ENCODE measurements at places on chromosomes 4 and X.

- DNase-seq: no peak
Measured at GRCh38 chrX:50814701-50815100, 707 bp upstream of the SHROOM4 start.

- DNase-seq: no peak
Measured at GRCh38 chrX:148133105-148133725, 152.1 kb downstream of the FMR1NB start.

DNA sequence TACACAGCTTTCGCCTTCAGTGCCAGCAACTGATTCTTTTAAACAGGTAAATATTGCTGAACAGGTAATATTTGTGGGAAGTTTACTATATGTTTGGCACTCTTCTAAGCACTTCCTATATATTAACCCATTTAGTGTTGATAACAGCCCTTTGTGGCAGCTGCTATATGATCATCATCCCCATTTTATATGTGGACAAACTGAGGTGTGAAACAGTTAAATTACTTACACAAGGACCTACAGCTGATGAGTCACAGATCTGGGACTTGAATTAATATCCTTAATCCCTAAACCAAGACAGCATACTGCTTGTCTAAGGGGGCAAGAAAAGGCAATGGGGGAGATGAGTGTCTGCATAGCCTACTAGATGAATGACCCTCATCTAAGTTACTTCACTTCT is 2.9 kb downstream of the SMIM20 start:
- no peak for DNase-seq

GRCh38 chr4:127284236-127284635 is 348.5 kb upstream of the INTU start:
- no peak for DNase-seq

DNA sequence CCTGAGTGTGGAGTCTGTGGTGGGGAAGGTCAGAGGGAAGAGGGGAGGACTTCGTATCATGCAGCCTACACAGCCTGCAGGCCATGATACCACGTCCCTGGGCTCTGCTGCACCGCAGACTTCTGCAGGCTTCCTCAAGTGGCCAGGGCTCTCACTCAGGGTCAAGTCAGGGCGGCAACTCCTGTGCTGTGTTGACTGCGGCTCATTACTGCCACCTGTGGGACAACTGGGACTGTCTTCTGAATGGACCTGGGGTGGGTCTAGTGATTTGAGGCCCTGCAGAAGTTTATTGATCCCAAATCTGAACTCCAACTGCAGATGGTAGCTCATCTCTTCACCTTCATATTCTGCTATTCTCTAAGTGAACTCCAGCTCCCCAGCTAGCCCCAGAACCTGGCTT is 167.1 kb downstream of the NSUN7 start:
- DNase-seq: no peak

- DNase-seq: no peak
Measured at GRCh38 chr4:146222313-146222712, 8.0 kb downstream of the REELD1 start.

DNA sequence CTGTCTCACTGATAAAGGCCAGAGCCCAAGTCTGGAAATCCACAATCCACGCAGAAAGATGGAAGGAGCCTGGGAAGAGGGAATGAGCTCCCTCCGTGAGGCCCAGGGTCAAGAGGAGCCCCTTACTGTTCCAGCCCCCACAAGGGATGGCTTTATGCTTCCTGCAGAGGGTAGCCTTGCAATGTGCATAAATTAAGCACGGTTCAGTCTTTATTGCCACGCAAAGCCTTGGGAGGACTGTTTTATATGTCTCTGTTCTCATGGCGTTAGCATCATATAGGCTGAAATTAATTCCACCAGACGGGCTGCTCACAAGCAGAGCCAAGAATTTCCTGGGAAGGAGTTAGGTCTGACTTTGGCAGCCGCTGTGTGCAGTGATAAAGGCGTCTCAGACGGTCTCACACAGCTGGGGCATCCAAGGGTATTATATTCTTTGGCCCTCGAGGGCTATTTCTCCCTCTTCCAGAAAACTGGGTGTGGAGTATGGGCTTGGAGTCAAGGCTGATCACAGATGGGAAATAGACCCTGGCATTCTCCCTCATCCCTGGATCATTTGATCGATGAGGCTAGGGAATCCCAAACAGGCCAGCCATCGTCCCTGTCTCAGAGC is 38.5 kb downstream of the CYTL1 start:
- no peak for DNase-seq

DNA sequence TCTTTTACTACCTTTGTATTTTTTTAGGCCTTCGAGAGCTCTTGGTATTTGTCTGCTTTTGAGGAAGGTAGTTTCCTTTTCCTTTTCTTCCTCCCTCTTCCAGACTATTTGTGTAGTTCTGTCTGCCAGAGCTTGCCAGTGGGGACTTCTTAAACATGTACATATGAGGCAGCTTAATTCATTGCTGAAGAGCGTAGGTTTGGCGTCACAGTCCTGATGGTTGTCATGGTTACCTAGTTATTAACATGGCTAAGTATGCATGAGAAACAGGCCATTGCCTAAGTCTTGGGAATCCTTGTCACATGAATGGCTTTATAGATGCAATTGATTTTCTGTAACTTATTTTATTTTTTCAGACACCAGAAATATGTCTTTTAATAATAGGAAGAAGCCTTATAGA is 48.5 kb upstream of the ARMCX2 start:
- no peak for DNase-seq

DNA sequence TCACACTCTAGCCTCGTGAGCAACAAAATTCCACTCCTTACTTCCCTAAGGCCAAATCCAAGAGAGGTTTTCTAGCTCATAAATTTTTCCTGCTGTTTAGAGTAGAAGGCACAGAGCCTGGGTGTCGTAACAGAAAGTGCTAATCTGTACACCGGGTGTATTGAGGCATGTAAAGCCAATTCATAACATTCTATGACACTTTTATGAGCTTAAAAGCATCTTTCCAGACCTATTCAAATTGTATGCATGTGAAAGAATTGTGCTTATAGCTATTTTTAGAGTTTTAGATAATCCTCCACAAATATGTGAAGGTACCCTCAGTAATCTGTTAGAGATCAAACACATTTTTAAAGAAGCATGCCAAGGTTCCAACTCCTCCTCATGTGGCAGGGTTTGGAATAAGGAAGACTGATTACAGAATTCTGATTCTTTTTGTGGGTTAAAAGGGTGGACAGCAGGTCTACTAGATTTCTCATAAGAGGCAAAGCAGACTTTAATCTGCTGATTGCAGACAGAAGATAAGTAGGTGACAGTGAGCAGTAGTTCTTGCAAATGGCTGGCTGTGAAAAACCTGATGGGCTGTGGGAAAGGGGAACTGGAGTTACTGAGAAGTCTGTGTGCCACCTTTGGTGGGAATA is 25.5 kb upstream of the LRCH2 start:
- DNase-seq: no peak

GRCh38 chr4:150682126-150682525 is 100.2 kb downstream of the MAB21L2 start:
- no peak for DNase-seq

GRCh38 chrX:111376897-111377578 is 35.0 kb downstream of the DCX start:
- DNase-seq: peak; percentile 36

GRCh38 chrX:150712619-150713018 is 19.4 kb downstream of the MTMR1 start:
- DNase-seq: no peak

DNA sequence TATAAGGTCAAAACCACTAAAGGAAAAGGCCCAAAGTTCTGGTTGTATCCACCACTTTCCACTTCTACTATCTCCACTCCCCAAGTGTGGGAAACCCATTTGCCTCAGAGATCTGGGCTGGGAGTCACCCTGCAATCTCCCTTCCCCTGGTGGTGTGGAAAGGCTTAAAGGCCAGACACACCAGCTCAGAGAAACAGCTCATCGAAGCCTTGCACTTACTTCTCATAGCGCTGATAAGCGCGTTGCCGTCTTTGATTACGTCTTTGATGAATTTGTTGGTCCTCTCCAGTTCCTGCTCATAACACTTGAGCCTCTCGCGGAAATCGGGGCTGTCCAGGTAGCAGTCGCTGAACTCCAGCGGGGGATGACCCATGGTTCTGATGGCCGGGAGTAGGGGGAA is 647 bp downstream of the OPHN1 start:
- no peak for DNase-seq

DNA sequence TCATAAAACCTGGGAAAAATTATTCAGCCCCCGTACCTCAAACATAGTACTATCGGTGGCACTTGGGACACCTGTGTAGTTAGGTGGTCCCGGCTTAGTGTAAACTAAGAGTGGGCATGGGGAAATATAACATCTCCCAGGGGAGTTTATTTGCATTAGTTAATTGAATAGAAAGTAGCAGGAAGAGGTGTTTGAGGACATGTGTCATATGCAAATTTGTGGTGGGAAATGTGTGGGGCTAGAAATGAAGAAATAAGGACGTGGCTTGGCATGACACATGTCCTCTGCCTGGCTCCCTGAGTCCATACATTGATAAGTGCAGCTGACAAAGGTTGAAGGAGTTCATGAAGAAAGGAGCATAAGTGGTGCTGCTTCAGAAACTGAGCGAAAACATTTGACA is 483.6 kb downstream of the SH2D1A start:
- DNase-seq: no peak

DNA sequence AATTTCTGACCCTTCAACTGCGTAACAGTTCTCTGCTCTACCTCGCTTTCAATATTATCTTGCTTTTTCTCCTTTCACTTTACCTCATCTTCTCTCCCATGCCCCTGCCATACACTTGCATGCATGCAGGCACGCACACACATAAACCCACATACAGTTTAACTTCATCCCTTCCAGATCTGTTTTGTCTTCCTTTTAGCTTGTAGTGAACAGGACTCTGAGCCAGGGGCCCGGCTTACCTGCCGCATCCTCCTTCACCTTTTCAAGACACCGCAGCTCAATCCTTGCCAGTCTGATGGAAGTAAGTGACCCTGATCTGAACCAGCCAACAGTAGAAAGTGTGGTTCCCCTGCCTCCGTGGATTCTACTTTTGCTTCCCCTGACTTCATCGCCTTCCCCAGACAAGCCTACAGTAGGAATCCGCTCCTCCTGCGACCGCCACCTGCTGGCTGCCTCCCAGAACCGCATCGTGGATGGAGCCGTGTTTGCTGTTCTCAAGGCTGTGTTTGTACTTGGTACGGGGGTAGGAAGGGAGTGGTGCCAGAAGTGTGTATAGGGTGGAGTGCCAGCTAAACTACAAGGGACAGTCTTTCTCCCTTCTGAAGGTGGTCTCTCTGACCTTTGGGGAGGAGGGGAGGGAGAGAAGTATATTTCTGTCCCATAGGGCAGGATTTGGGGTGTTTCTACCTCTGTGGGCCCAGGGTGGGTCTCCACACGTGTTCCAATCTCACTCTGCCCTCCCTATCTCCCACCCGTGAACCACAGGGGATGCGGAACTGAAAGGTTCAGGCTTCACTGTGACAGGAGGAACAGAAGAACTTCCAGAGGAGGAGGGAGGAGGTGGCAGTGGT is 10.7 kb downstream of the MED12 start:
- peak; percentile 9 for DNase-seq

- DNase-seq: no peak
Measured at GRCh38 chr4:106494066-106494465, 125.5 kb upstream of the GIMD1 start.

- no peak for DNase-seq
Measured at GRCh38 chr4:78781924-78782323, 5.8 kb downstream of the BMP2K start.

GRCh38 chr4:23969635-23970145 is 79.8 kb upstream of the PPARGC1A start:
- DNase-seq: no peak

GRCh38 chrX:119870626-119871131 is 854 bp downstream of the RNF113A start:
- DNase-seq: peak; percentile 1

DNA sequence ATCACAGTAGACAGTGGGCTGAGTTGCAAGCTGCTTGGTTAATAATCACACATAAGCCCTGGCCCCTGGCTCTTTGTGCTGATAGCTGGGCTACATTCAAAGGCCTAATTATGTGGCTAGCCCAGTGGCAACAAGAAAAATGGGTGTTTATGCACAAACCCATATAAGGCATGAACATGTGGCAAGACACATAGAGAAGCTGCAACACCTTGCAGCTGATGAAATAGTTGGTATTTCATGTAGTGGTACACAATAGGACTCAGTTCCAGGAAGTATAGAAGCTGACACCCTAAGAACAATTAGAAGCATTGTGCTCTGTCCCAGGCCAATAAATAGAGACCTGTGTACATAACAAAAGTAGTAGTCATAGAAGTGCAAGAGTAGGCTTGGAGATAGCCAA is 14.6 kb upstream of the ZNF630 start:
- no peak for DNase-seq

DNA sequence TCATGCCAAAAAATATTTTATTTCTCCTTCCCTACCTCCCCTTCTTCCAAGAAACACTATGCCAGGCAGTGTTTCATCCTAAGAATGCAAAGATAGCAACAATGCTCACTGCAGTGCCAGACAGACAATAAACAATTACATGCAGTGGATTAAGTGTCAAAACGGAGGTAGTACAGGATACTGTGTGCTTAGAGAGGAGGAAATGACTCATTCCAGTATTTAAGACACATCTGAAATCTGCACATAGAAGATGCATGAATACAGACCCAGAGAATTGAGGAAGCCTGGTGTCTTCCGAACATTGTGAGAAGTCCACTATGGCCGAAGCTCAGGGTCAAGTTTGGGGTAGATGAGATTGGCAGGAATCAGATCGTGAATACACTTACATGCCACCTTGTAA is 326.4 kb downstream of the PPP3CA start:
- no peak for DNase-seq

- DNase-seq: no peak
Measured at GRCh38 chr4:186095406-186095805, 9.1 kb upstream of the FAM149A start.

DNA sequence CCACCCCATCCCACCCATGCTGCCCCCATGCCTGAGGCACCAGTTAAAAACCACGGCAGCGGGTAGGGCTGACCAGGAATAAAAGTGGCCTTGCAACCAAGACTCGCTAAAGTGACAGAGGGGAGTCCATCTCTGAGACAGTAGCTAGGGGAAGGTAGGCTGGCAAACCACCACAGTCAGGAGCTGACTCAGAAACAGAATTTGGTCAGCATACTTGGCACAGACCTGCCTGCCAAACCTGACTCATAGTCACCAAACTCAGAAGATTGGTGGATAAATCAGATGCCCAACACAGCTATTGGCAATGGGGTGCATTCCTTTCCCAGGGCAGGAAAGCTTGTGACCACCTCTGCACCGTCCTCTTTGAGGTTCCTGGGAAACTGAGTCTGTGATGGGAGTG is 193.8 kb downstream of the BCOR start:
- DNase-seq: no peak

DNA sequence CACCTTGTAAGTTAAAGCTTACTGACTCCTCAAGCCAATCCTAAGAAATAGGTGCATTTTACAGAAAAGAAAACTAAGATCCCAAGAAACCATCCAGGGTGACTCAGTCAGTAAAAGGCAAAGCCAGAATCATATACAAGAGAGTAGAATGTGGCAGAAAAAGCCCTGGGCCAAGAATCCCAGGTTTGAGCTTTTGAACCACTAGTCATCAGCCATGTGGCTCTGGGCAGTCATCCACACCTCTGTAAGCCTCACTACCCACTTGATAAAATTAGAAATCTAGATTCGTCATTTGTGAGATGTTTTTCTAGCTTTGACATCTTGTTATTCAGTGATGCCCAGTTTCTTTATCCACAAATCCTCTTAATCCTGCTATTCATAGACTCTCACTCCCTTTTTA is 122.2 kb upstream of the PDE5A start:
- no peak for DNase-seq
